A673 (cell line): ENCODE measurements at places on chromosomes 5 and 9. TPM values are rescaled to one million over a fixed set of nuclear protein-coding genes. Genes with fewer than 3 reads are reported as not detected.

The GFI1B gene
- total RNA-seq, result not detected in 2 replicates

The ZNF454 gene
- total RNA-seq, result 2.4 and 3.4 TPM in 2 replicates

The STK32A gene
- not detected in 2 replicates for total RNA-seq

The LECT2 gene
- not detected in 2 replicates for total RNA-seq

The PLPP7 gene
- total RNA-seq, result not detected in 2 replicates

The MYOT gene
- total RNA-seq, result not detected in 2 replicates

The MAT2B gene
- 49.9 and 50.3 TPM in 2 replicates for total RNA-seq

The TAF9 gene
- total RNA-seq, result 77.2 and 91.4 TPM in 2 replicates

The EGR1 gene
- 64.8 and 98.2 TPM in 2 replicates for total RNA-seq

The SNAPC3 gene
- 21.8 and 26.2 TPM in 2 replicates for total RNA-seq

The FUT7 gene
- total RNA-seq, result not detected in 2 replicates

The MTRR gene
- 44.4 and 57.1 TPM in 2 replicates for total RNA-seq

The TSLP gene
- total RNA-seq, result 0.61 and 1.3 TPM in 2 replicates

GRCh38 chr5:176875014-176875550 lies 24.1 kb downstream of the HK3 start:
- no peaks in the 10 kb centered on the region for H3K4me1 ChIP-seq
- no peaks in the 10 kb centered on the region for H3K27me3 ChIP-seq
- no peak overlapping the region for H3K4me3 ChIP-seq
- H3K36me3 ChIP-seq, result no peaks in the 10 kb centered on the region

DNA sequence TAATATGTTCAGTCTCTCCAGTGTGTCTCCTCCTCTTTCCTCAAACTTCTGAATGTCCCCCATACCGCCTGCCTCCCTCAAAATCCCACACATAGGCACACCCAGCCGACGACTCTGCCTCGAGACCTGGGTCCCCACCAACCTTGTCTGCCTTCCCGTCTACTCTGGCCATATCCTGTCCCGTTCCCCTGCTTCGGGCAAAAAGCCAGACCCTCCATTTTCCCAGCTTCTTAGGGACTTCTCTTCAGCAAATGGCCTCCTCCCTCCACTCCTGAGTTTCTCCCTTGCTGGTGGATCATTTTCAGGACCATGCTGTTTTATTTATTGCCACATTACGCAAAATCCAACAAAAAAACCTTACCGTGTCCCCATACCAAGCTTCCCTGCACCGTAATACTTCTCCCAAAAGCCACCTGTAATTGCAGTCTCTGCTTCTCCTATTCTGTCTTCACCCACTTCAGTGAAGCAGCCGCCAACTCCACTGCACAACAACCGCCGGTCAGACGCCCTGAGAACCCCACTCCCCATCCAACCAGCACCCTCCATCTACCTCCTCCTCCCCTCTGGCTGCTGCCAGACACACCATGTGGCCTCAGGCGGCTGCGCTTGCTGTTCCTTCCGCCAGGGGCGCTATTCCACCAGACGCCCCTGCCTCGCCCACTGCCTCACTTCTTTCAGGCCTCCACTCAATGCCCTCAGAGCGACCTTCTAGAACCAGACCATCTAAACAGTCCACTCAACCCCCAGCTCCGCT lies 117.0 kb downstream of the TRPM6 start:
- no peak overlapping the region for H3K27ac ChIP-seq
- no peaks in the 10 kb centered on the region for H3K27me3 ChIP-seq
- H3K4me3 ChIP-seq, result no peak overlapping the region
- no peaks in the 10 kb centered on the region for H3K36me3 ChIP-seq
- no peaks in the 10 kb centered on the region for H3K4me1 ChIP-seq
- peak; percentile 63 for DNase-seq

- H3K4me1 ChIP-seq, result peaks cover 11% of the 10 kb centered on the region
- no peak overlapping the region for H3K27ac ChIP-seq
- no peaks in the 10 kb centered on the region for H3K36me3 ChIP-seq
- no peak overlapping the region for H3K4me3 ChIP-seq
- no peak for DNase-seq
Measured at GRCh38 chr9:686321-686813, 155.1 kb upstream of the DMRT1 start.

DNA sequence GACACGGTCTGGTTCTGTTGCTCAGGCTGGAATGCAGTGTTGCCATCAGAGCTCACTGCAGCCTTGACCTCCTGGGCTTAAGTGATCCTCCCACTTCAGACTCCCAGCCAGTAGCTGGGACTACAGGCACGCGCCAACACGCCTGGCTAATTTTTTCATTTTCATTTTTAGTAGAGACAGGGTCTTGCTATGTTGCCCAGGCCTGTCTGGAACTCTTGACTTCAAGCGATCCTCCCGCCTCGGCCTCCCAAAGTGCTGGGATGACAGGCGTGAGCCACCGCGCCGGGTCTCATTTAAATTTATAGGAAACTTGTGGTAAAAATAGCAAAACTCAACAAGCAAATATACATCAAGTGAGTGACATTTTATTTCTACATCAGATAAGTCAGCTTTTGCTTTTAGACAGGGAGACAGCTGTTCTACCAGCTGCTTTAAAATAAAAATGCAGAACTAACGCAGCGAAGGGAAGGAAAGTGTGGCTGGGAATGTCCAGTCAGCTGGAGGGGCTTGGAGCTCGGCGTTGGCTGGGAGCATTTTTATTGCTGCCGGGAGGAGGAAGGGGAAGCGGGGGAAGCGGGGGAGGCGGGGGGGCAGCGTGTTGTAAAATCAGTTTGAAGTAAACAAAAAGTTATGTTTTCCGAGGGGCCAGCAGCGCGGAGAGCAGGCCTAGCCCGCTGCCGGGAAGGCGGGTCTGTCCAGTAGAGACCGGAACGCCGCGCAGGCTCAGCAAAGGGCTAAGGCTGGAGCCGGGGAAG lies 707 bp upstream of the ZFYVE16 start:
- peak overlapping the region; percentile 94 for H3K4me3 ChIP-seq
- H3K27me3 ChIP-seq, result no peaks in the 10 kb centered on the region
- DNase-seq, result no peak
- peak overlapping the region; percentile 94 for H3K27ac ChIP-seq
- peaks cover 6% of the 10 kb centered on the region for H3K4me1 ChIP-seq
- H3K36me3 ChIP-seq, result no peaks in the 10 kb centered on the region

DNA sequence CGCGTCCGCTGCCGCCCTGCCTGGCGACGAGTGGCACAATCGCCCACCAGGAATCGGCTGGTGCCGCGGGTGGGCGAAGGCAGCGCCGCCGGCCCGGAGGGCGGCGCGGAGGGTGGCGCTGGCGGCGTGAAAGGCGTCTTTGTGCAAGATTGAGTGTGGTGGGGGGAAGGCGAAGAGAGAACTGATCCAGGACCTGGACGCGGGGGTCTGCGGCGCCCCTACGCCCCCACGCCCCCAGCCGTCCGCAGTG lies 4.6 kb upstream of the RGMB start:
- DNase-seq, result no peak
- peaks cover 12% of the 10 kb centered on the region for H3K4me1 ChIP-seq
- H3K27me3 ChIP-seq, result peaks cover 17% of the 10 kb centered on the region
- H3K27ac ChIP-seq, result peak overlapping the region; percentile 78
- peak overlapping the region; percentile 66 for H3K4me3 ChIP-seq

GRCh38 chr5:24264547-24264946 lies 380.2 kb downstream of the CDH10 start:
- no peak overlapping the region for H3K4me3 ChIP-seq
- no peak overlapping the region for H3K27ac ChIP-seq
- H3K36me3 ChIP-seq, result no peaks in the 10 kb centered on the region
- no peaks in the 10 kb centered on the region for H3K27me3 ChIP-seq
- H3K4me1 ChIP-seq, result no peaks in the 10 kb centered on the region

DNA sequence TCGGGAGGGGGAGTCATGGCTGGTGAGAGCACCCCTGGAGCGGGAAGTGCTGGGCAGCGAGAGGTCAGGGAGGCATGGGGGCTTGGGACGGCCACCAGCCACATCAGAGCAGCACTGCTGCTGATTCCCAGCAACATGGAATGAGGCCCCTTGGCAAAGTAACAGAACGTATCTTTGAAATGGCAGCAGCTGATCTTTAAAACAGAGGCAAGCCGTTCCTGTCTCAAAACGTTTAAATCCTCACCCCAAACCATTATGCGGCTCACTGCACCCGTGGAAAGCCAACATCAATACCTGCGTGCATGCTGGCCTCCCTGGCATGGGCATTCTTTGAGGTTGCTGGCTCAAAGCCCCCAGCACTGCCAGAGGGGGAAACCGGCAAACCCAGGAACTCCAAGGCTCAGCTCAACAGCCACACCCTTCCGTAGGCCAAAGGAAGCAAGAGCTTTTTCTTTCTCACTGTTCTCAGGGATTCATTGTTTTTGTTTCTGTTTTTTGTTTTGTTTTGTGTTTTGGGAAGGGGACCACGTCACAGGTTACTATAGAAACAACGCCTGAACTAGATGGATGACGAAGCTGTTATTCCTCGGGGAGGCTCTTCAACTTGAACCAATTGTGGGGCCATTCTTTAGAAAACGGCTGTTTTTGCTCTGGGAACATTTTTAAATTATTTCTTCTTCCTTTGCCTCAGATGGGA lies 28.1 kb upstream of the OBP2B start:
- DNase-seq, result no peak
- H3K36me3 ChIP-seq, result no peaks in the 10 kb centered on the region

- H3K36me3 ChIP-seq, result no peaks in the 10 kb centered on the region
- no peak for DNase-seq
- no peaks in the 10 kb centered on the region for H3K4me1 ChIP-seq
- no peak overlapping the region for H3K27ac ChIP-seq
- no peaks in the 10 kb centered on the region for H3K27me3 ChIP-seq
Measured at GRCh38 chr5:153893817-153894216, 144.9 kb downstream of the FAM114A2 start.

- H3K36me3 ChIP-seq, result no peaks in the 10 kb centered on the region
- H3K4me3 ChIP-seq, result no peak overlapping the region
- DNase-seq, result no peak
- H3K27me3 ChIP-seq, result no peaks in the 10 kb centered on the region
- H3K27ac ChIP-seq, result no peak overlapping the region
- H3K4me1 ChIP-seq, result peaks cover 17% of the 10 kb centered on the region
Measured at GRCh38 chr5:76400466-76400865, 2.6 kb upstream of the IQGAP2 start.

DNA sequence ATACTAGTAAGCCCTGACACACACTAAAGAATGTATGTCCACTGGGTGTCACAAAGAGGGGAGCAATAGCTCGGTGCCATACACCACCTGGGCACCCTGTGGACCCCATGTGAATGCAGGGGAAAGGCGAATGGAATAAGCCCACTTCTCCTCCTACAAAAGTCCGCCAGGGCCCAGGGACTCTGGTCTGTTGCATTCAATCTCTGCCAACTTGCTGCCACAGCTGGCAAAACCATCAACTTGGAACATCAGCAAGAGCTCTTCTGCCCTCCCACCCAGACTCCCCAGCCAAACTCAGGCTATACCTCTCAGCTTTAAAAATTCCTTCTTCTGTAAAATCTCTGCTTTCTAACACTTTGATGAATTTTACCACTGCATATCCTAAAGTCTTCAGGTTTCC lies 54.5 kb downstream of the PFDN1 start:
- H3K27me3 ChIP-seq, result no peaks in the 10 kb centered on the region
- no peak for DNase-seq
- H3K4me3 ChIP-seq, result no peak overlapping the region
- H3K36me3 ChIP-seq, result peaks cover 6% of the 10 kb centered on the region

- no peaks in the 10 kb centered on the region for H3K36me3 ChIP-seq
- H3K27ac ChIP-seq, result no peak overlapping the region
- no peak for DNase-seq
- no peaks in the 10 kb centered on the region for H3K4me1 ChIP-seq
Measured at GRCh38 chr9:82423700-82424099, 435.1 kb downstream of the SPATA31D1 start.

- H3K4me3 ChIP-seq, result no peak overlapping the region
- DNase-seq, result no peak
Measured at GRCh38 chr9:17761984-17762676, 183.3 kb downstream of the SH3GL2 start.

DNA sequence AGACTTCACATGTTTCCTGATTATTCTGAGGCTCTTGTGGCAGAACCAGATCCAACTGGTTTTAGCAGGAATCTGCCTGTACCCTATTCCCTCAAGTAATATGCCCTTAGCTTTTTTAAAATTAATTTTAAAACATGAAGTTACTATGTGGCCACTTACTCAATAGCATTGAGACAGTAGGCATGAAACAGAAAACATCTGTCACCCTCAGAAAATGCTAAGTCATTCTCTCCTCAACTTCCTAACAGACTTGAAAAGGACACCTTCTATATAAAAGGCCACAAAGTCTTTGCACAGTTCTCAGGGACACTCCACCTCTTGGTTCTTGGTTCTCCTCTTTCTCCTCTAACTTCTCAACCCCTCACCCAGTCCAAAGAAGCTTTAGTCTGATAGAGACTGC lies 277.8 kb downstream of the RAB3C start:
- no peaks in the 10 kb centered on the region for H3K36me3 ChIP-seq
- peaks cover 8% of the 10 kb centered on the region for H3K27me3 ChIP-seq
- no peaks in the 10 kb centered on the region for H3K4me1 ChIP-seq
- DNase-seq, result no peak
- no peak overlapping the region for H3K4me3 ChIP-seq

DNA sequence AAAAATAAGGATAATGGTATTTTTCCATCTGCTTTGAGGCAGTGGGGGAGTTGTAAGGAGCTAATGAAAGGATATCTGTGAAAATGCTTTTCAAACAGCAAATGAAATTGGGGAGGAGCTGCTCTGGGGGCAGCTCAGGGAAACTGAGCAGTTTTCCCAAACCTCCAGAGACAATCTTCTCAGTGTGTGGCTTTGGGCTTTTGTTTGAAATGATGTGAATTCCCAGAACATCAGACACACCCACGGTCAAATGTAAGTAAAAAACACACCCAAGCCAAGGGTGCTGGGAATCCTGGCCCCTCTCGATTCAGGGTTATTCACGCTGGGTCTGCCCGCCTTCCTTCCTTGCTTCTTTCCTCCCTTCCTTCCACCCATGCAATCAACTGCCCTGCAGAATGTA lies 512.6 kb downstream of the BNC2 start:
- no peak for DNase-seq
- H3K4me3 ChIP-seq, result no peak overlapping the region
- H3K27me3 ChIP-seq, result no peaks in the 10 kb centered on the region
- H3K27ac ChIP-seq, result no peak overlapping the region
- H3K36me3 ChIP-seq, result no peaks in the 10 kb centered on the region

GRCh38 chr5:1078206-1078605 lies 33.7 kb downstream of the SLC12A7 start:
- H3K36me3 ChIP-seq, result peaks cover 3% of the 10 kb centered on the region
- no peaks in the 10 kb centered on the region for H3K27me3 ChIP-seq
- H3K4me1 ChIP-seq, result no peaks in the 10 kb centered on the region
- H3K27ac ChIP-seq, result no peak overlapping the region
- DNase-seq, result no peak
- H3K4me3 ChIP-seq, result no peak overlapping the region
